ENCODE measurements at places on chromosomes 2 and 18.

- peak; percentile 73 for DNase-seq
Measured at GRCh38 chr2:156430980-156431358, 5.2 kb upstream of the GPD2 start.

- peak; percentile 2 for DNase-seq
Measured at GRCh38 chr2:141393214-141393545, 737.6 kb downstream of the LRP1B start.

- no peak for DNase-seq
Measured at GRCh38 chr2:40200366-40200915, 251.4 kb downstream of the SLC8A1 start.

- DNase-seq, result no peak
Measured at GRCh38 chr2:28463893-28464292, 32.0 kb upstream of the PLB1 start.

DNA sequence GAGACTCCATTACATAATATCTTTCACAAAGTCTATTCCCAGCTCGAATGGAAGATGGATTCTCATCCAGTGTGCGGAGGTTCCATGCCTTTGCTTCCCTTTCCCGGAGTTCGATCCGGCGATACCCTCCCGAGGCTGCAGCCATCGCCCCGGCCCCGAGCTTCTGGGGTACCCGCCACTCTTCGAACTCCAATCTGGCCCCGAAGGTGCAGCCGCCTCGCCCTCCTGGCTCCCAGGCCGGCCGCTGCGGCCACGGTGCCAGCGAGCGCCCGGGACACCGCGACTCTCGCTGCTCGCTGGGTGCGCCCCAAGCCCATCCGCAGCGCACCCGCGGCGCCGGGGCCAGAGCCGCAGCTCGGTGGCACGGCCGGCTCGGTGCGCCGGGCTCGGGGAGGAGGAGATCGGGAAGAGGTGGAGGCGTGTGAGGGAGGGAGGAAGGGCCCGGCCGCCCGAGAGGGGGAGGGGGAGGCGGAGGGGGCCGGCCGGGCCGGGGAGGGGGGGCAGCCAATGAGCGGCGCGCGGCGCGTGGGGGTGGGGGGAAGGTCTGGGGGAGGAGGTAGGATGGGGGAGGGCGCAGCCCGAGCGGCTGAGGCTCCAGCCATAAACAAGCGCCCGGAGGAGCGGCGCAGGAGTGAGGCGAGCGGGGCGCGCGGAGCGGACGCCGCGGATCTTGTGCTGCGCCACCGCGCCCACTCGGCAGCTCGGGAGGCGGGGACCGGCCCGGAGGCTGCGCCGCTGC, at the start of gene CRIM1:
Gene CRIM1, plus strand, starts transcription at position 628 of the 739 bp plus-strand sequence. CDS start 515 bp downstream, outside the sequence.
- DNase-seq, result peak; percentile 94

GRCh38 chr2:46724107-46724506, 191.5 kb downstream of the MCFD2 start:
- no peak for DNase-seq
